Activated T-cell treated with anti-CD3 and anti-CD28 coated beads for 24 hours (primary cell): ENCODE measurements at places on chromosomes 16 and 17.

GRCh38 chr16:56608876-56609462 lies 585 bp downstream of the MT2A start:
- no peak for DNase-seq

- no peak for DNase-seq
These were observed 22.4 kb upstream of the MFSD6L start for GRCh38 chr17:8821446-8822105.

DNA sequence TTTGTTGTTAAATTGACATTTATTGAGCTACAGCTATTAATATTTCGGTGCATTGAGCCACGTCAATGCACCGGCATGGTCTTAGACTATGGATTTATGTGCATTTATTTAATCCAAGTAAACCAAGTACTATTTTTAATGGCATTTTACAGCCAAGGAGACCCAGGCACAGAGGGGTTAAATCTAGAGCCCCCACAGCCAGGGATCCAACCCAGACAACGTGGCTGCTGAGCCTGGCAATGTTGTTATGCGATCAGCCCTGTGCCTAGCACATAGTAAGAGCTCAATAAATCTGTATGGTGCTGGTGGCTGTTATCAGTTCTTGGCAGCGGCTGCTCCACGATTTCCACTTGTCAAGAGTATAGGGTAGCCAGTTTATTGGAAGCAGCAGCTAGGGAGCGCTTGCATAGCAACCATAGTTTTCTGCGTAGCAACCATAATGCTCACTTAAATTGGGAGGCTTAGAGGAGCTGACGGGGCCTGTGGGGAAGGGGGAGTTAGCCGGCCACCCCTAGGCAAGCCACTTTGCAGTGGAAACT lies 541 bp upstream of the RBBP6 start:
- DNase-seq, result no peak

- DNase-seq, result no peak
These were observed 185.2 kb downstream of the CPPED1 start for GRCh38 chr16:12618515-12618914.

- no peak for DNase-seq
These were observed 16.5 kb downstream of the KATNIP start for GRCh38 chr16:27566417-27566816.

DNA sequence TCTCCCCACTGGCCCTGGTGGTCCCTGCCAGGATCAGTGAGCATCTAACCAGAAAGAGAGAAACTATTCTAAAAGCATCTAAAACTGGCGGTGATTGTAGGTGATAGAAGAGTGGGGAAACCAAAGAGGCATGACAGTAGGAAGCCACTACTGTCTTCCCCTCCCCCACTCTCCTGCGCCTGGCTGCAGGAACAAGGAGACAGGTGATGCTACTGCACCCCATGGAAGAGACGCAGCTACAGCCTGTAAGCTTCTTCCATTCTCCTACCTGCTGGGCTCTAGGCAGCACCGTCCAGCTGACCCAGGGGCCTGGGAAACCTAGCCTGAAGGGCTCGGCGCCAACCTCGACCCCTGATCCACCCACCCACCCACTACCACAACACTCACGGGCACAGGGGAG lies 32.4 kb upstream of the CSNK2A2 start:
- DNase-seq, result no peak

- no peak for DNase-seq
These were observed 83.2 kb downstream of the LITAF start for GRCh38 chr16:11503566-11503965.
